ENCODE measurements at places on chromosomes 12 and 14.

DNA sequence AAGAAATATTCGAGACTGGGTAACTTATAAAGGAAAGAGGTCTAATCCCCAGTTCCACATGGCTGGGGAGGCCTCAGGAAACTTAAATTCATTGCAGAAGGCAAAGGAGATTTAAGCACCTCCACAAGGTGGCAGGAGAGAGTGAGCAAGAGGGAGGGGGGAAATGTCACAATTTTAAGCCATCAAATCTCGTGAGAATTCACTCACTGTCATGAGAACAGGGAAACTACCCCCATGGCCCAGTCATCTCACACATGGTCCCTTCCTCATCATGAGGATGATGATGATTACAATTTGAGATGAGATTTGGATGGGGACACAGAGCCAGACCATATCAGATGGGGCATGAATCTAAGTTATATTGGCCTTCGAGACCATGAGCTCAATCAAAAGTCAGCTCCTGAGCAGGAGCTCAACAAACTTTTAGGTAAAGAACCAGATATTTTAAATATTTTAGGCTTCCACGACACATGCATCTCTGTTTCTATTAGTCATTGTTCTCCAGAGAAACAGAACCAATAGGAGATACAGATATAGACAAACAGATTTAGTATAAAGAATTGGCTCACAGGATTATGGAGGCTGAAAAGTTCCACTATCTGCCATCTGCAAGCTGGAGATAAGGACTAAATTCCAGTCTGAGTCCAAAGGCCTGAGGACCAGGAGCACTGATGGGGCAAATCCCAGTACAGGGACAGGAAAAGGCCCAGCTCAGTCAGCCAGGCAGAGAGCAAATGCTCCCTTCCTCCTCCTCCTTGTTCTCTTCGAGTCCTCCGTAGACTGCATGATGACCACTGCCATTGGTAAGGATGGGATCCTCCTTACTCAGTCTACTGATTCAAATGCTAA is 24.9 kb downstream of the DGLUCY start:
- DNase-seq = peak; percentile 38

DNA sequence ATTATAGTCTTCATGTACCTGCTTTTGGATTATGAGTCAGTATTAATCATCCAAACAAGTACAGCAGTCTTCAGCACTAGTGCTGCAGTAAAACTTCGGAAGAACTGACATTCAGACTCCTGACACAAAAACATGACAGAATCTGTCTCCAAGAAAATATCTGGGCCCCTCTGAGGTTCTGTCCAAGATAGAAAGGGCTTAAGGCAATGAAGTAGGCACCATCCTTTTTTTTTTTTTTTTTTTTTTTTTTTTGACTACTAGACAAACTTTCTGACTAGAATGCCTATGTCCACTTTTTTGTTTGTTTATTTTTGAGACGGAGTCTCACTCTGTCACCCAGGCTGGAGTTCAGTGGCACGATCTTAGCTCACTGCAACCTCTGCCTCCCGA is 112.5 kb downstream of the MED13L start:
- peak; percentile 58 for DNase-seq

GRCh38 chr12:110367181-110367864 is 36.2 kb downstream of the ANAPC7 start:
- no peak for DNase-seq

DNA sequence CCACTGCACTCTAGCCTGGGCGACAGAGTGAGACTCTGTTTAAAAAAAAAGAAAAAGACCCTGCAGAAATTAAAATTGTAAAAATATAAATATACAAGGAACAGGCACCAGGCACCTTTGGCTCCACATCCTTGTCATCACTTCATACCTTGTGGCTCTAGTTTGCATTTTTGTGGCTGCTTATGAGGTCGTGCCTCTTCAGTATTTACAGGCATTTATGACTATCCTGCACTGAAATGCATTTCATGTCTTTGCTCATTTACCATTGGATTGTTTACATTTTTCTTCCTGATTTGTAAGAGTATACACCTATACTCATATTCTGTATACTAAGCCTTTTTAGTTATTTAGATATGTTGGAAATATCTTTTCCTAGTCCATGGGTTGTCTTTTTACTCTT is 20.1 kb downstream of the BICD1 start:
- peak; percentile 79 for DNase-seq

DNA sequence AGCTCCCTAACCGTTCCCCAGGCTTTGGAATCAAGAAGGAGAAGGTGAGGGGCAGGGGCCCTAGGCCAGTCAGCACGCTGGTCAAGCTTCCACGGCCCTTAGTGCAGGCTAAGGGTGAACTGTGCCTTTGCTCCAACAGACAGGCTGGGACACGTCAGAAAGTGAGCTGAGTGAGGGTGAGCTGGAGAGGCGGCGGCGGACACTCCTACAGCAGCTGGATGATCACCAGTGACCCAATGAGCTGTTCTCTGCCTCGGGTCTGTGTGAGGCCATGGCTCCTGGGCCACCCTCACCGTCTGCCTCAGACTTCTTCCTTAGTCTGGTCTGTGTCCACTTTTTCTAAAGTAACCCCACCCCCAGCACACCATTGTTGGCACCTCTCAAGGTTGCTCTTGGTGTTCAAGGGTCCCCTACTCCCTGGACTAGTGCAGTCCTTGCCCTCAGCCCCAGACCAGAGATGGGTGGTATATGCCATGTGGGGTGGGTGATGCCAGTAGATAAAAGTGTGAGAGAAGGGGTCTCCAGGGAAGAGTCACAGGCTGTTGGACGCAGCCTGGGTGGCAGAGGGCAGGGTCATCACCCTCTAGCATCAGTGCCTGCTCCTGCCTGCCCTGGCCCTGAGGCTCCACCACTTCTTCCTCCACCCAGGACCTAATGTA is 20.7 kb downstream of the PRPF40B start:
- DNase-seq = no peak

- peak; percentile 60 for DNase-seq
Observed at GRCh38 chr14:90495357-90496276, 98.8 kb downstream of the CALM1 start.

DNA sequence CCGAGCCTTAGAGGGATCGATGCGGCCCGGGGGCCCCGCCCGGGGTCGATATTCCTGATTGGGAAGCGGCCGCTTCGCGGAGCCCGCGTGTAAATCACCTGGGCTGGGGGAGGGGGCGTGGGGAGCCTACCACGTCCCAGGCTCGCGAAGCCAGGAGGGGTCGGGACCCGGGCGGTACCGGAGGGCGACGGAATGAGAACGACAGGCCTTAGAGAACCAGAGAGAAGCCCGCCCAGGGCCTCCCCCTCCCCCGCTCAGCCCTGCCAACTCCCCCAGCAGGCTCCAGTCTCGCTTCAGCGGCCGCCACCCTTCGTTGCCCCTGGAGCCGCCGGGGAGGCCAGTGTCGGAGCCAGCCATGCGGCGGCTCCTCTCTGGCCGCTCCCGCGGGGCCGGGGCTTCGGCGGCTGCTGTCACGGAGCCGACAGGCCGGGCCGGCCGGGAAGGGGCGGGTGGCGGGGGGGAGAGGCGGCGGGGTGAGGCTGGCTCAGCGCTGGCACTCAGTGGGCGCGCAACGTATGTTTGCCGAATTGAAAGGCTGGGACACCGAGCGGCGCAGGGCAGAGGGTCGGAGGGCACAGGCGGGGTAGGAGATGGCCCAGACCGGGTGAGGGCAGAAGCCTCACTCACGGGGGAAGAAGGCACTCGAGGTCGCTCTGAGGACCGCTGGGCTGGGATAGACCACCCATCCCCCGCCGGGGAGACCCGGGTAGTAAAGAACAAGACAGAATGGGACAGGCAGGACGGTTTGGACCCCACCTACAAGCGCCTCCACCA is 1.4 kb upstream of the DNAJC22 start:
- DNase-seq = no peak

GRCh38 chr12:25759752-25760151 is 198.7 kb upstream of the RASSF8 start:
- DNase-seq = peak; percentile 69

DNA sequence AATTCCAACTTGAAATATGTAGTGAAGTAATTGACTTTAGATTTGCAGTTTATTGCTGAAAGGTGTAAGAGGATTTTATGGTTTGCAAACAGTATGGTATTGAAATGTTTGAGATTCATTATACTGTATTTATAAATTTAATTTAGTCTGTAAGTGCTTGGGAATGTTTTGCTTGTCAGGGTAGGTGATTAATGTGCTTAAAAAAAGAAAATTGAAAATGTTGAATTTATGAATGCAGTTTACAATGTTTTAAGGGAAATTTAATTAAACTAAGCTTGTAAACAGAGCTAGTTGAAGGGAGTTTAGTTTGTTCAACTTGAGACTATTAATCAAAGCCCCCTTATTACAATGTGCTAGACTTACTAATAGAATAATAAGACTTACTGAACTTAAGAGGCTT is 18.0 kb upstream of the CRY1 start:
- DNase-seq = no peak

DNA sequence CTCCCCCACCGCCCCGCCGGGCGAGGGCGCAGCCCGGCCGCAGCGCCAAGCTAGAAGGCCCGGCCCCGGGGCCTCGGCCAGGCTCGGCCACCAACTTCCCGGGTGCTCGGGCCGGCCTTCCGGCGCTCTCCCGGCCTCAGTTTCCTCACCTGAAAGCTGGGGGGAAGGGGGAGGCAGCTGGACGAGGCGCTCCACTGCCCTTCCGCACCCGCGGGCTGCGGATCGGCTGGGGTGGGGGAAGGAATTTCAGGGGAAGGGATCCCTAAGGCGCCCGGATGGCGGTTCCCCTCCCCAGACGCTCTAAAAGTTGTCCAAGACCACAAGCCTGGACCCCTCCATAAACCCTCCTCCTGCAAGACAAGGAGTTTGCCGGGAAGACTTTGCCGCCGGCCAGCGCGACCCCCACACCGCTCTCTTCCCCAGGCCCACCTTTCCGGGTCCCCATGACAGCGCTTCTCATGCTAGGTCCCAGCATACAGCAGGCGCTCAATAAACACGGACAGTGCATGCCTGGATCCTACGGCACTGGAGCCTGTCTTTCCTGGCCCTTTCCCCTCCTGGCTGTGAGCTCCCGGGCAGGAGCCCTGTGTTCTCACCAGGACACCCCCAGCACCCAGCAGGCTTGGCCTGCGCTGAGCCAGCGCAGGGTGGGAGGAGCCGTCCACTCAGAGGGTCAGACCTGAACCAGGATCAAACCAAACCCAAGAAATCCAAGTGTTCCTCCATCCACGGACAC is 18.1 kb downstream of the BEGAIN start:
- DNase-seq = no peak

GRCh38 chr14:54942913-54943312 is 40.3 kb upstream of the GCH1 start:
- DNase-seq = no peak

- peak; percentile 73 for DNase-seq
Observed at GRCh38 chr12:88206601-88207000, 64.5 kb downstream of the TMTC3 start.

DNA sequence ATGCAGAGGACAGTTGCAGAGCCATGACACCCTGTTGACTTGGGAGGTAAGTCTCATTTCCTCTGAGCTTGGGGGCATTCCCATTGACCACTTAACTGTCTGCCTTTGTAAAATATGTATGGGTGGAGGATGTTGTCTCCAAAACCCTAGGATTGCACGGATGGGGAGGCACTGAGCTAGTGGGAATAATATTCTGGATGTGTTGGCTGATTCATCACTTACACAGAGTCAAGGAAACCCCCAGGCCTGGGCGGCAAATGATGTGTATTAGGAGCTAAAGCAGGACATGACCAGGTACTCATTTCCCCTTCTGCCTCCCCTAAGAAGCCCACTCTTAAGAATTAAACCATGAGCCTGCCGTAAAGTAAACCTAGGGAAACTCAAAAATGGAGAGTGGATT is 319.4 kb downstream of the VRK1 start:
- no peak for DNase-seq

DNA sequence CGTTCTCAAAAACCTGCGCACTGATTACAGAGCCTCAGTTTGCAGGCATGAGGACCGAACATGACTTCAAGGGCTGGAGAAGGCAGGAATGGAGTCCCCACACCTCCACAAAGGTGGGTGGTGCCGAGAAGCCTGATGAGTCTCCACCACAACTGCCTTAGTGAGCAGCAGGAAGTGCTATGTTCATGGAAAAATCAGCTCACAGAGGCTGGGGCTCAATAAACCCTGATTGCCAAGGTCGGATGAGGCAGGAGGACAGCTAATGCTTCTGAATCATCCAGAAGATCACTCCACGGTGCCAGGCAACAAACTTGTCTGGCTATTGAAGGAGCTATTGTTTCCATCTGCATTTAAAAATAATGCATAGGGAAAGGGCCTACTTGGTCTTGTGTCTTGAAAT is 31.1 kb downstream of the APPL2 start:
- DNase-seq = peak; percentile 74

- DNase-seq = no peak
Observed at GRCh38 chr12:96233168-96233567, 39.0 kb downstream of the ELK3 start.

- peak; percentile 89 for DNase-seq
Observed at GRCh38 chr12:131830335-131830913, 2.2 kb downstream of the MMP17 start.

- peak; percentile 39 for DNase-seq
Observed at GRCh38 chr12:121287267-121287954, 9.1 kb downstream of the CAMKK2 start.

DNA sequence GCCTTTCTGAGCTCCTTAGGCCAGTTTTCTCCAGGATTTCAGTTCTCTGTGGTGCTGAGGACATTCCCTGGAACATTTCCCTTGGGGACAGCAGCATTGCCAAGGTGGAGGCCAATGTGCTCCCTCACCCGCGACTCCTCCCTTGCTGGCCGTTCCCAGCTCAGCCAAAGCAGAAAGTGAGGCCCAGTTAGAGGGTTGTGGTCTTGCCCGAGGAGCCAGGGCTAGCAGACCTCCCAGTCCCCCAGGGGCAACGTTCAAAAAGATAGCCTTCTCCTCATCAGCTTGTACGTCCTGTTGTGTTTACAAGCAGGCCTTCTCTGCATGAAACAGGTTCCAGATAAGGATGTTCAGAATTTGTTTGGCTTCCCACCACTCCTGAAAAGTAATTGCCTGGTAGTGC is 78.4 kb downstream of the SSPN start:
- DNase-seq = no peak

GRCh38 chr12:29224572-29224971 is 75.5 kb downstream of the FAR2 start:
- DNase-seq = peak; percentile 35

DNA sequence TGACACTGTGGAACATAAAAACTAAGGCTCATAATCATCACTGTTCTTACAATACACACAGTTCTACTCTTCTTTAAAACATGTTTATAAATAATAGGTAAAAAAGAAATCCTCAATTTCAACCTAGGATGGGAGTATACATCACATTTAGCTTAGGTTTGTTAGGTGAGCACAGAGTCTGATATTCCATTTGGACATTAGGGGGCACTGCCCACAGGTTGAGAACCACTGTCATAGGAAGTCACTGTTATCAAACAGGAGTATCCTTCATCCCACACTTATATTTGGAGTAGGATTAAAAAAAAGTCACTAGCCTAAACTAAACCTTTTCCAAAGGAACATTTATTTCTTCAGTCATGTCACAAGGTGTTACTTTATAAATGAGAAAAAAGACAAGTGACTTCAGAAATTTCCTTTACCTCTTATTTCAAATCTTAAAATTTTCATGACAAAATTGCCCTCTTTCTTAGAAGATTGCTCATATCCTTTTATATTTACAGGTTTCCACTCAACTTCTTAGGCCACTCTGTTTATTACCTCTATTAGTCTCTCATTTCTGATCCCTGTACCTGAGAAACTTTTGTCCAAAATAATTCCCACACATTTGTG is 240.6 kb downstream of the CPNE8 start:
- DNase-seq = no peak

Measured in EL (cell line).